ENCODE measurements at places on chromosomes 7 and 10. TPM values are rescaled to one million over a fixed set of nuclear protein-coding genes. Genes with fewer than 3 reads are reported as not detected.

PON1 gene
- 1.5 TPM for total RNA-seq

YWHAG gene
- total RNA-seq, result 180 TPM

RALA gene
- total RNA-seq, result 51.9 TPM

ATOH7 gene
- 1.8 TPM for total RNA-seq

STYXL1 gene
- total RNA-seq, result 28.0 TPM

RSU1 gene
- 67.5 TPM for total RNA-seq

- no peak overlapping the region for H3K27ac ChIP-seq
- H3K4me3 ChIP-seq, result no peak overlapping the region
- H3K4me1 ChIP-seq, result peaks cover 29% of the 10 kb centered on the region
- H3K36me3 ChIP-seq, result no peaks in the 10 kb centered on the region
- peak; percentile 35 for DNase-seq
Measured at GRCh38 chr10:28300027-28300426, 2.8 kb downstream of the MPP7 start.

DNA sequence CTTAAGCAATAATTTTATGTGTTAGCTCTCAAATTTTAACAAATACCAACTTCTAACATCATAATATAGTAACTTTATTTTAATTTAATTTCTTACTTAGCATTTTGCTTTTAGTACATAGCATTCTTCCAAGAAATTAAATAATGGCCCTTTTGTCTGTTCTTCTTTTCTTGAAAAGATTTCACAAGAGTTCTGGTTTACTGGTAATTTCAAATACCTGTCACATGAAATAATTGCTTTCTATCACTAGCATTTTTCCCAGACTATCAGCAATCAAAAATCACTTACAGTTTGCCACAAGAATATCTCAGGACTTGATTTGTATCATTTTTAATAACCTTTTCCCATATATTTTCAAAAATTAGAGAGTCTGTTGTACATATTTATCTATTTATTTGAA lies 193.0 kb downstream of the CACNA2D1 start:
- no peak overlapping the region for H3K4me3 ChIP-seq
- no peak overlapping the region for H3K27ac ChIP-seq
- no peaks in the 10 kb centered on the region for H3K36me3 ChIP-seq
- no peak for DNase-seq
- H3K27me3 ChIP-seq, result no peaks in the 10 kb centered on the region

- no peaks in the 10 kb centered on the region for H3K36me3 ChIP-seq
- H3K4me1 ChIP-seq, result no peaks in the 10 kb centered on the region
- no peak for DNase-seq
- no peaks in the 10 kb centered on the region for H3K27me3 ChIP-seq
Measured at GRCh38 chr7:33813331-33813730, 92.0 kb upstream of the BMPER start.

GRCh38 chr7:34991938-34992840 lies 45.1 kb downstream of the DPY19L1 start:
- H3K27ac ChIP-seq, result no peak overlapping the region
- DNase-seq, result no peak
- H3K27me3 ChIP-seq, result no peaks in the 10 kb centered on the region
- H3K4me1 ChIP-seq, result no peaks in the 10 kb centered on the region
- H3K36me3 ChIP-seq, result no peaks in the 10 kb centered on the region

GRCh38 chr7:9709216-9709615 lies 1264.5 kb upstream of the PHF14 start:
- DNase-seq, result no peak
- H3K4me1 ChIP-seq, result no peaks in the 10 kb centered on the region
- H3K27ac ChIP-seq, result no peak overlapping the region
- H3K27me3 ChIP-seq, result no peaks in the 10 kb centered on the region
- no peaks in the 10 kb centered on the region for H3K36me3 ChIP-seq

DNA sequence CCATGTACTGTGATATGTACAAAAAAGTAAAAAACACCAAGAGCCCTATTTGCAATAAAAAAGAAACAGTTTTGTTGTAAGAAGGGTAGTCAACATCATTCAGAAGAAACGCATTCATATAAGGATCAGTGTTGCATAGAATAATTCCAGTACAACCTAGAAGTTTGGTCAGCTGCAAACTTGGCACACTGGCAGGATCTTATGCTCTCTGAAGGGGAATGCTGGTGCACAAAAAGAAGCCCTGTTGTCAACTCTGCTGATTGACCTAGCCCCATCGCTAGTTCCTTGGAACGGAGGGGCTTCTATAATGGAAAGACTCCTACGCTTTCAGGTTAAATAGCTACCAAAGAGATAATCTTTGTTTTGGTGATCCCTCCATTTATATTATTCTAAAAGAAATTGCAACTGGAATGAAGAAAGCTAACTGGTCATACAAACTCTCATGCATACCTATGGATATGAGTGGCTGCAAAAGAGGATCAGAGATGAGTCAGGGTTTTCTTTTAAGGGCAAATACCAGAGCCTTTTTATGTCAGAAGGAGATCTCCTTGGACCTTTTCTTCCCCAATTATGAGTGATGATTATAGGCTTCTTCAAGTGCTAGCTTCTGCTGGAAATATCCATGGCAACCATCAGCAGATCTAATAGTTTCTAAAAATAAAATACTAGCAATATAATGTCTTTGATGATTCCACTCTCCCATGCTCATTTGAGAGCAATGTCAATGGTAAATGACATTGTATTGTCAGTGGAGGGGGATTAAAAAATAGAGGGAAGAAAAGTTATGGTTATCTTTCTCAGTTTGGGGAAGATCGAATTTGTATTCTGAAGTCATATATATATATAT lies 312.4 kb upstream of the CACNA2D1 start:
- H3K36me3 ChIP-seq, result no peaks in the 10 kb centered on the region
- DNase-seq, result no peak
- no peak overlapping the region for H3K27ac ChIP-seq
- peaks cover 31% of the 10 kb centered on the region for H3K4me1 ChIP-seq
- no peaks in the 10 kb centered on the region for H3K27me3 ChIP-seq

DNA sequence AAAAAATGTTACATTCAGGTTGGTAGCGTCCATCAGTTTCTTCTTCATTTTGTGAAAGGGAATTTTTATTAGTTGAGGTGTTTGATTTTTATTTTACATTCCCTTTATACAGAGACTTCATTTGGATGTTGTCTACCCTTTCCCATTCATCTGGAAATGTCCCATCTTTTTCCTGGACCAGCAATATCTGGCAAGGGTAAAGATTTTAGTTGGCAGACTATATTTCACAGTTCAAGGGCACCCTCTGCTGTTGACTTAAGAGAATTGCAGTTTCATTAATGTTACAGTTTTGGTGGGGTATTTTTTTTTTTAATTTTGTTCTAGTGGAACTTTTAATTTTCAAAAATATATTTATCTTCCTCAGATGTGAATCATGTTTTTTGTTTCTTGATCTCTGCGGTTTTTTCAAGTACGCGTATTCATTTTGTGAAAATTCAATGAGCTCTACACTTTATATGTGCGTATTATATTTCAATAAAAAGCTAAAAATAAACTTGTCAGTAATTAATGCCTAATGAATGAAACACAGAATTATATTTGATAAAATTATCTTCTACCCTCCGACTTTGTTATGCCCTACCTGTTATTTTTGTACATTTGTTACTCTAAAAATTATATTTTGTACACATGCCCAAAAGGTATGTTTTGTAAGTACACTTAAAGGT lies 97.9 kb upstream of the KLF14 start:
- no peaks in the 10 kb centered on the region for H3K27me3 ChIP-seq
- H3K27ac ChIP-seq, result no peak overlapping the region

DNA sequence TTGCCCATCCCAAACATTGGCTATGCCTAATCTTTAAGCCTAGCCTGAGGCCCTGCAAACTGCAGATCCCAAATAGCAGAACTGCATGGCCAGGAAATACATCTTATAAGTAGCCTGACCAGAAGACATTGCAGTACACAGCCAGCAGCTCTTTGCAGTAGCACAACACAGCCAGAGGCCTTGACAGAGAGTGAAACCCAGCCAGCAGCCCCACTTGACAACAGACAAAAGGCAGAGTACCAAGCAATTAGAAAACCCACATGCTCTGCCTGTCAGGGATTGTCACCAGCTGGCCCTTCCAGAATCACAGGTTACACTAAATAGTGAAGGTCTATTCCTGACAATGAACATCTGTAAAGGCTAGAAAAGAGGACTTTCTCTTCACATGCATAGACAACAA lies 242.8 kb upstream of the TMEM72 start:
- H3K27me3 ChIP-seq, result no peaks in the 10 kb centered on the region
- no peaks in the 10 kb centered on the region for H3K4me1 ChIP-seq
- H3K36me3 ChIP-seq, result no peaks in the 10 kb centered on the region
- H3K27ac ChIP-seq, result no peak overlapping the region
- DNase-seq, result no peak
- no peak overlapping the region for H3K4me3 ChIP-seq

DNA sequence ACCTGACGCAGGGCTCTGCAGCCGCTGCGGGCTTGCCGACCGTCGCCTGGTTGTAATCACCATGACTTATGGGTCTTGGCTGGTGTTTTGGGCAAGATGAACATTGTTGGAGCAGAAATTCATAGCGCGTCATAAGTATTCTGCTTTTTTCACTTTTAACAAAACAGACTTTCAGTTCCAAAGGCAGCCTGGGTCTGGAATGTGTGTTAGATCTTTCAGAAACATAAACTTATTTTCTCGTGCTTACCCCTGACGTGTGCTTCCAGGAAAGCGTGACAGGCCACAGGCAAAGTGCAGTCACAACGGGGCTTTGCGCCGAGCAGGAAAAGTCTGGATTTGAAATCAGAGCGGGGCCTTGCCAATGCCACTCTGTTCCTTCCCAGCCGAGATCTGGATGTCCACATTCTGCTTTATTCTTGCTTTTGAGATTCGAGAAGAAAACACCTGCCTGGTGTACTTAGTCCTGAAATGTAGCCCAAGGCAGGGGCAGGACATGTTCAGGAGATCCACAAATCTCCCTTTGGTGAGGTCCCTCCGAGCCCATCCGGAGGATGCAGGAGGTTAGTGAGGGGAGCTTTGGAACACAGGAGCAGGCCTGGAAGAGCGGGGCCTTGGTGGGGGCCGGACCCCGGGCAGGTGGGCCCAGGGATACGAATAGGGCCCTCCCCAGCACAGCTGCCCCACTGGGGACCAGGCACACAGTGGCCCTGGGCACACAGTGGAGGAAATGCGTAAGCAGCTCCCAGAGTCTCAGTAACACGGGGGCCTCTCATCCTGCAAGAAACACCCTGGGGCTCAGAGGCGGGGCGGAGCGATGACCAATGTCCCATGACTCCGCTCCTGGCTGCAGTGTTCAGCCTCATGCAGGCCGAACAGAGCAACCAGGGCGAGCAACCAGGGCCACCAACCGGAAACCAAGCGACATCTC lies 49.5 kb upstream of the EBF3 start:
- no peak overlapping the region for H3K27ac ChIP-seq
- H3K4me1 ChIP-seq, result no peaks in the 10 kb centered on the region
- no peak overlapping the region for H3K4me3 ChIP-seq
- no peaks in the 10 kb centered on the region for H3K36me3 ChIP-seq

GRCh38 chr10:59997827-59998525 lies 91.6 kb upstream of the CCDC6 start:
- no peak for DNase-seq
- no peak overlapping the region for H3K4me3 ChIP-seq
- no peaks in the 10 kb centered on the region for H3K36me3 ChIP-seq
- H3K27me3 ChIP-seq, result no peaks in the 10 kb centered on the region
- no peak overlapping the region for H3K27ac ChIP-seq

- peaks cover 30% of the 10 kb centered on the region for H3K4me1 ChIP-seq
- no peak overlapping the region for H3K4me3 ChIP-seq
Measured at GRCh38 chr10:34575882-34576281, 239.2 kb downstream of the PARD3 start.

GRCh38 chr7:284762-285722 lies 4.9 kb upstream of the FOXL3 start:
- DNase-seq, result no peak
- H3K27ac ChIP-seq, result no peak overlapping the region
- H3K4me1 ChIP-seq, result no peaks in the 10 kb centered on the region
- H3K36me3 ChIP-seq, result no peaks in the 10 kb centered on the region

- H3K4me3 ChIP-seq, result no peak overlapping the region
- H3K36me3 ChIP-seq, result no peaks in the 10 kb centered on the region
- no peak overlapping the region for H3K27ac ChIP-seq
- peak; percentile 20 for DNase-seq
Measured at GRCh38 chr7:25456467-25457171, 228.3 kb upstream of the NPVF start.

- H3K4me1 ChIP-seq, result peaks cover 5% of the 10 kb centered on the region
- H3K36me3 ChIP-seq, result 0 out of 2 replicates have a peak, but pooled peaks cover 10% of the 10 kb centered on the region
- DNase-seq, result no peak
- H3K27me3 ChIP-seq, result no peaks in the 10 kb centered on the region
- no peak overlapping the region for H3K4me3 ChIP-seq
Measured at GRCh38 chr7:6436385-6436685, 11.4 kb downstream of the DAGLB start.
